GM13977 (cell line): ENCODE measurements at places on chromosomes 2 and 18.

DNA sequence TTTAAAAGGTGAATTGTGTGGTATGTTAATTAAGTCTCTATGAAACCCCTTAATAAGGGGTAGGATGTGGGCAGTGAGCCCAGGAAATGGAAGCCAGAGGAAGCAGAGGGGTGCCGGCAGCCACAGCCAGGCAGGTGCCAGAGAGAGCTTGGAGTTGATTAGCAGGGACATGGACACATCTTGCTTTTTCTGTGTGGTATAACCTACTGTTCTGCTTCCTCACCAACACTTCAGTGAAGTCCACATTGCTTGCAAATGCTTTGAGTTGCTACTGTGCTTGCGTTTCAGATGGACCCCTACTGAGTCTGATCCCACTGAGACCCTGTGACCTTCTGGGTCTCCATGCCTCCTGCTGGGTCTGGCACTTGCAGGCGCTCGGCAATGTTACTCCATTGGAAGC lies 30.3 kb upstream of the ARHGEF4 start:
- no peak for DNase-seq

GRCh38 chr18:58669731-58670378 lies 1.4 kb upstream of the MALT1 start:
- no peak for DNase-seq

- DNase-seq: no peak
Observed at GRCh38 chr2:42192652-42193566, 23.8 kb downstream of the EML4 start.

- peak; percentile 48 for DNase-seq
Observed at GRCh38 chr2:39379643-39380524, 57.2 kb downstream of the MAP4K3 start.

DNA sequence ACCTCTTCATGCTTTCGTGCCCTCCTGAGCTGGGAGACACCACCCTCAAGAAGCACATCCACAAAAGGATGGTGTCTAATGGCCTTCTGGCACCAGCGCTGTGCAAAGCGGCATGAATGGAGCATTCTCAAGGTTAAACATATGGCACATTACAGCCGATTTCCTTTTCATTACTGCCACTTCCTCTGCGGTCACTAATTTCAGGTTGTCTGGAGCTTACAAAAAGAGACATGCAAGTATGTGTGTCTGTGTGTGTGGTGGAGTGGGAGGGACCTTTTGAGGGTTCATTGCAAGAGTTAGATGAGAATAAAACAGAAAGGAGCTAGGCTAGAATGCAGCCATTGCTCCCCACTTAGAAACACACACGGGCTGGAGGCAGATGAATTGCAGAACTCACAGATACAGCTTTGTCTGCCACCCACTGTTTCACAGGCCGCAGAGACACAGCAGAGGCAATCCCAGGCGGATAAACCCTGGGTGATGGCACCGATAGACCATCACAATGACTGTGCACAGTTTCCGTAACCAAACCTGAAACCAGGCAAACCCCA lies 76.0 kb downstream of the TGIF1 start:
- peak; percentile 54 for DNase-seq

DNA sequence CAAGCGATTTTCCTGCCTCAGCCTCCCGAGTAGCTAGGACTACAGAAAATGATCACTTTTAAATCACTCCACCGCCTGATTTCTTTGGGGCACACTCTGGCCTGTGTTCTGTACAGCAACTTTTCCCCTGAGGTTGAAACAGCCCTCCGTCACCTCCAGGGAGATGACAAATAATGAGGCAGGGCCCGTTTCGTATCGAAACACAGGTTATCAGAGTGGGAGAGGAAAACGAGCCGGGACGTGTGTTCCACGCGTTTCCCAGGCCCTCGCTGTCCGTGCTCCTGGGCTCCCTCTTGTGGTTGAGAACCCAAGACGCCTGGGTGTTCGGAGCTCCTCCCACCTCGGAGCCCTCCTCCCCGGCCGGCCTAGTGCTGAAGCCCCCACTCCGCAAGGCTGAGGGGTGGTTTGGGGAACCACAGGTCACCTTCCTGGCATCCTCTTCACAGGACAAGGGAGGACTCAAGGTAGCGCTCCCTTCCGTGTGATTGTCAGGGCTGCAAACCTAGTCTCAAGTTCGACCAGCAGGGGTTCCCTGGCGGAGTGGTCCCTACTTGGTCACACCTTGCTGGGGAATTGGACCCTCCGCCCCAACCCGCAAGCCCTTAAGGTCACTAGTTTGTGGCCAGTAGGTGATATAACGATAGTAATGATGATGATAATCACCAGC lies 12.8 kb downstream of the ATP6V1B1 start:
- peak; percentile 83 for DNase-seq

DNA sequence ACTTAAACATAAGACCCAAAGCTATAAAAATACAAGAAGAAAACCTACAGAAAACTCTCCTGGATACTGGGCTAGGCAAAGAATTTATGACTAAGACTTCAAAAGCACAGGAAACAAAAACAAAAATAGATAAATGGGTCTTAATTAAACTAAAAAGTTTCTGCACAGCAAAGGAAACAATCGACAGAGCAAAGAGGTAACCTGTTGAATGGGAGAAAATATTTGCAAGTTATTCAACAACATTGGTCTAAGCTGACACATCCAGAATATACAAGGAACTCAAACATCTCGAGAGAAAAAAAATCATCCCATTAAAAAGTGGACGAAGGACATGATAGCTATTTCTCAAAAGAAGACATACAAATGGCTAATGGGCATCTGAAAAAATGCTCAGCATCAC lies 72.3 kb upstream of the RBBP8 start:
- no peak for DNase-seq

DNA sequence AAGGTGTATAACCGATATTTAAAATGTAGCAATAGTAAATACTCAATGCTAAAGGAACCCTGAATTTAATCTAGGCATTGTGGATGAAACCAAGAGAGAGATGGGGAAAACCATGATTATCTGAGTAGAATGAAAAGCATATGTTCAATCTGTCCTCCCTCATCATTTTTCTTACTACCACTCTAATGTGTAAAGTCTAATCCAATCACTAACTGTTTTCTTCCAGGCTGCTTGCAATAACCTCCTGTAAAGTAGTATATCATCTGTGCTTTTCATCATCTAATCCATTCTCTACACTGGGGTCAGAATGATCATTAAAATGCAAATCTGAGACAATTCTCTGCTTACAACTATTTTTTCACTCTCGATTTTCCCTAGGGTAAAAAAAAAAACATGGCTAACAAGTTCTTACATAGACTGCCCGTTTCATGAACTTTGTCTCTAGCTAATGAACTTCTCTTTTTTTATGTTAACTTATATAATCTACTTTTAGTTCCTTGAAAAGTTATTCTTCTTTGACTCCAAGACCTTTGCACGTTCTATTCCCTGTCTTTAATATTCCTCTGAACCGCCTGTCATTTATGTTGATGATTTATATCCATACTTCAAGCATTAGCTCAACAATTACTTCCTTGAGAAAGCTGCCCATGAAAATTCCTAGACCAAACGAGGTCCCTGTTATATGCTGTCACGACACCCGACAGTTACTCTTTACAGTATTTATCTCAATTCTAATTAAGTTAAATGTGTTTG lies 94.7 kb upstream of the SLC8A1 start:
- no peak for DNase-seq

GRCh38 chr2:170260188-170260587 lies 82.2 kb downstream of the MYO3B start:
- DNase-seq: no peak

DNA sequence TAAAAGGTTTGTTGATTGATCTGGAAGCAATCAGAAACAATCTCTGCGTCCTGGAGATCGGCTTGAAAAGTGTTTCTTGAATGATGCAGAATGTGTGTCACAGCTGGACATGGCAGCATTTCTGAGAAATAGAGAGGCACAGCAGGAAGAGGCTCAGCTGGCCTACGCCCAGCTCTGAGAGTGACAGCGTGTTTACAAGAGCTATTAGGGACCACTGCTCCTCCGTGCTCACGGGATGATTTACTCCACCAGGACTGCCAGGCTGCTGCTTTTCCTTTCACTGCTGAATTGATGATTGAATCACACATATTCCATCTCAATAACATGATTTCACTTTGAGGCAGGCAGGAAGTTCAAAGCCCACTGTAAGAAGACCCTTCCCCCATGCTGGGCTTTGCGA lies 62.8 kb downstream of the GALNT14 start:
- DNase-seq: no peak

DNA sequence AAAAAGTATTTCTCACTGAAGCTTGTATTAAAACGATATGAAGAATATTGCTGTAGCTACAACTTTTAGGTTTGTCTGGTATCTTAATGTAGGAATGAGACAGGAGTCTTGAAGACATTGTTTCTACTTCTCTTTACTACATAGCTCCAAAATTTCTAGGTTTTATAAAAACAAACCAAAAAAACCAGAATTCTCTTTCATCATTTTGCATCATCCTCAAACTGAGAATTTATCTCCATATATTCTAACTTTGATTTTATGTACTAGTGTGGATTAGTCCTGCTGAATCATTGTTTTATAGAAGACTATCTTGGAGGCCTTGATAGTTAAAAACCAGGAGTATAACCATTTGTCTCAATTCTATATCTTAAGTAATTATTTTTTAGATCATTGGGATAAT lies 100.2 kb downstream of the ICA1L start:
- no peak for DNase-seq

- no peak for DNase-seq
Observed at GRCh38 chr2:152319822-152320570, 15.0 kb upstream of the FMNL2 start.

GRCh38 chr2:118865106-118865505 lies 17.7 kb upstream of the EN1 start:
- DNase-seq: peak; percentile 75

- no peak for DNase-seq
Observed at GRCh38 chr2:113266431-113266830, 12.3 kb downstream of the PAX8 start.

- peak; percentile 6 for DNase-seq
Observed at GRCh38 chr2:55519938-55520885, 694 bp downstream of the CFAP36 start.

DNA sequence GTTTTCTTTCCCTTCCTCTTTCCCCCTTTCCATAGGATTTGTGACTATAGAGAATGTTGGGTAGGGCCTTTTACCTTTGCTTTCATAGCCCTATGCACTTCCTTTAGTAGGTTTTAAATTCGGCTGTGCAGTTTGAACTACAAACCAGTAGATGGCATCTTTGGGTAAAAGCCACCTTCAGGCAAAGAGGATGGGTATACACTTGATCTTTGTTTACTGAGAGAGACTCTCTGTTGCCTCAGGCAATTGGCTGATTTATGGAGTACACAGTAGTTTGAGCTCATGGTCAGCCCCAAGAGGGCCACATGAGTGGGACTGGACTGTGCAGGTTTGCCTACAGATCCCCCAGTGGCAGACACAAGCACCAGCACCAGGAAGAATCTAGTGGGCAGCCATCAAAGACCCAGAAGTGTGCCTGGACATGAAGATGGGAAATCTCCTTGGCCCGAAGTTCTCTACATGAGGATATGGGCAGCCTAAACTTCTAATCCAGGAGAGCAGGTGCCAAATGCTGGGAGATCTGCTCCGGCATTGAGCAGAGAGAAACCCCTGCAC lies 1304.3 kb upstream of the DDX18 start:
- peak; percentile 5 for DNase-seq

DNA sequence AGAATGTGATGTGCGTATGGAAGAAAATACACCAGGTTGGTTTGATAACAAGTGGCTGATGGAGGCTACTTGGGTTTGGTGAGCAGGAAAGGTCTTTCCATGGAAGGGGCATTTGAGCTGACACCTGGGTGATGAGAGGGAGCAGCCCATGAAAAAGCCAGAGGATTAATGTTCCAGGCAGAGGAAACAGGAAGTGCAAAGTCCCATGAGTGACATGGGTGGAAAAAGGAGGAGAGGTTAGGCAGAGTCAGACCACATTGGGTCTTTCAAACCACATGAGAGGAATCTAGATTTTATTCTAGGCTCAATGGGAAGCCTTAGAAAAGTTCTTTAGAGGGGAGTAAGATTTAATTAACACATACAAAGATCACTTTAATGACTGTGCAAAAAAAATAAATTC lies 195.7 kb downstream of the LRATD1 start:
- DNase-seq: no peak

- no peak for DNase-seq
Observed at GRCh38 chr2:232542715-232543467, 3.4 kb downstream of the CHRNG start.

DNA sequence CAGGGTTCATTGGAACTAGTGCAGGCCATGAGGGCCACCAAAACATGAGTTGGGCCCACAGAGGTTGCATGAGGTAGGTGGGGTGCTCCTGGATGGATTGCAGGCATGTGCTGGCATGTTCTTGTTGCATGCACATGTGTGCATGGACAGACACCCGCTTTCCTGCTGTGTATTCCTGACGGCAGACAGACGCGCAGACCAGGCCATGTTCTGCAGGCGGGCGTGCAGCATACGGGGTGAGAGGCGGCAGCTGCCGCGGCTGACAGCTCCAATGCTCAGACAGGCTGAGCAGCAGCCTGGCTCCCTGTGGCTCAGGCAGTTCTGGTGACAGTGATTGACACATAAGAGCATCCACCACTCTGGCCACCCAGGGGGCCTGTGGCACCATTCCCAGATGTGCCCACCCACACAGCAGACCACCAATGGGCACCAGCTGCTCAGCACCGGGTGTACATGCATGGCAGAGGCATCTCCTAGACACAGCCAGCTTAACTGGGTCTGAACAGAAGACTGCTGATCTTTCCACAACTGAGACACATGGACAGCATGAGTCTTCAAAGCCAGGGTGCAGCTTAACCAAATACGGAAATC lies 21.2 kb downstream of the HS1BP3 start:
- DNase-seq: no peak

- no peak for DNase-seq
Observed at GRCh38 chr18:56999823-57000222, 147.1 kb upstream of the BOD1L2 start.
